ENCODE measurements at places on chromosomes 1 and 21.

DNA sequence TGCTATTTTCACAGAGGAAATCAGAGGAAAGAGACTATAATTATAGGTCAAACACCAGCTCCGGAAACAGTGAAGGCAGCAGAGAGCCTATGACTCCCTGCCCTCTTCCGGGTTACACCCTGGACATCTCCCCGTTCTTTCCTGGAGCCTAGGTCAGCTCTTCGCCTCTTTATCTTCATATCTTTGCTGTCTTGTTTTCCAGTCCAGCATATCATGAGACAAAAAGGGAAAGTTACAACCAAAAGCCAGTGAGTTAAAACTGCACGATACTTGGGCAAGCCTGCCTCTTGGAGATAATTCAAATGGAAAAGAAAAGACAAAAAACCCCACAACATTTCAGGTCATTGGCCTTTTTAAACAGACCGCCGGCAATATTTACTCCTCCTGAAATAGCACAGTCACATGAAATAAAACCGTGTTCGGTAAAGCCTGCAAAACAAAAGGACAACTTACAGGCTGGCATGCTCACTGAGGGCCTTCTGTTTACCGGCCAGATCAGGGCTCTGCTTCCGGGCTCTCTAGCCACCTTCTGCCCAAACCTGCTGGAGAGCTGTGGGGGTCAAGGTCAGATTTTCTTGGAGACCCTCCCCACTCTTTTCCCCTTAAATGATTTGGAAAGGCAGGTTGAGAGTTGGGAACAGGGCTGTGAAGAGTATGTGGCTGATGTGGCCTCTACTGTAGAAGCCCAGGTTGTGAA, 42.8 kb upstream of the PPP2R5A start:
- DNase-seq, result no peak

GRCh38 chr1:236868625-236869467, 73.8 kb downstream of the MTR start:
- DNase-seq, result peak; percentile 69

- DNase-seq, result peak; percentile 26
Observed at GRCh38 chr1:109985247-109986053, 885 bp downstream of the AHCYL1 start.

- peak; percentile 34 for DNase-seq
Observed at GRCh38 chr1:52368383-52369172, 2.6 kb upstream of the CC2D1B start.

- no peak for DNase-seq
Observed at GRCh38 chr1:178885869-178886268, 15.0 kb upstream of the ANGPTL1 start.

DNA sequence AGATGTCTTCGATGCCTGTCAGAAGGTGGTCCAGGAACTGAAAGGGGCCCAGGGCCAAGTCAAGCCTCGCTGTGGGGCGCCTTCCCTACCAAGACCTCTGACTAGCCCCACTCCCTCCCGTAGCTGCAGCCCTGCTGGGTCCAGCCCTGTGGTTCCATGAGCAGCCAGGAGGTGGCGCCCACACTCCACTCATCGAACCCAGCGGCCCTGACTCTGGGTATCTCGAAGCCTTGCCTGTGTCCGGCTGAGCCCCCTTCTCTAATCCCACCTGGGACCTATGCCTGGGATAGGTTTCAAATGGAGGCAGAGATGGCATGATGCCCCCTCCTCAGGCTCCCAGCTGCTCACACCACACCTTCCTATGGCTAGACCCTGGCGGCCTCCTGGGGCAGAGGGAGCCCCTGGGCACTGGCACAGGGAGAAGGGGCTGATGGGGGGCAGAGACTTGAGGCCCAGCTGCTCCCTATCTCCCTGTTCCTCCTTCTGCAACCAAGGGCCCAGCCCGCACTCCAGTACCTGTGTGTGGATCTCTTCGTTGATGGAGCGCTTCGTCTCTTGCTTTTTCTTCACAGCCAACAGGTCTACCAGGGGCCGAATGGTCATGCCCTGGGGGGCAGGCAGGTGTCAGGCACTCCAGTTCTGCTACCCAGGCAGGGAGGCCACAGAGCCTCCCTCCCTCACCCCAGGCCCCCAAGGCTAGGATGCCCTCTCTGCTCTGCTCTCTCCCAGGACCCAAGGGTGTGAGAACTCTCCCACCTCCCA, 52.0 kb downstream of the SLC9A1 start:
- DNase-seq, result peak; percentile 81

All from AG08395 (cell line).